ENCODE measurements at places on chromosomes 6 and 20.

GRCh38 chr6:137352859-137353258 is 133.7 kb upstream of the IFNGR1 start:
- no peak for DNase-seq

DNA sequence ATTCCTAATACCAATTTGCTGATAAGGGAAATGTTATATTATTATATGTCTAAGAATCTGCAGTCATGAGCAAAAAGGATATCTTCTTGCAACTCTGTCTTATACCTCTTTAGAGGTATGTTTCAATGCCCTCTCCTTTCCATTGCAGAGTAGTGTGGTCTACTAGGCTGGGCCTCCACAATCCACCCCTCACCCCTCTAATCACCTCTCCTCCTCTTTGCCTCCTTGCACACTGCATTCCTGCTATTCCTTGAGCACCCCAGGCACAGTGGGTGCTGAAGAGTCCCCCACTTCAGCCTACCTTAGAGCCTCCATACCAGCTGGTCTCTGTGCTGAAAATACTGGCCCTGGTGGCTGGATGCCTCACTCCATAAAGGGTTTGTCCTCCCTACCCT is 26.9 kb downstream of the ARMC2 start:
- DNase-seq, result no peak

DNA sequence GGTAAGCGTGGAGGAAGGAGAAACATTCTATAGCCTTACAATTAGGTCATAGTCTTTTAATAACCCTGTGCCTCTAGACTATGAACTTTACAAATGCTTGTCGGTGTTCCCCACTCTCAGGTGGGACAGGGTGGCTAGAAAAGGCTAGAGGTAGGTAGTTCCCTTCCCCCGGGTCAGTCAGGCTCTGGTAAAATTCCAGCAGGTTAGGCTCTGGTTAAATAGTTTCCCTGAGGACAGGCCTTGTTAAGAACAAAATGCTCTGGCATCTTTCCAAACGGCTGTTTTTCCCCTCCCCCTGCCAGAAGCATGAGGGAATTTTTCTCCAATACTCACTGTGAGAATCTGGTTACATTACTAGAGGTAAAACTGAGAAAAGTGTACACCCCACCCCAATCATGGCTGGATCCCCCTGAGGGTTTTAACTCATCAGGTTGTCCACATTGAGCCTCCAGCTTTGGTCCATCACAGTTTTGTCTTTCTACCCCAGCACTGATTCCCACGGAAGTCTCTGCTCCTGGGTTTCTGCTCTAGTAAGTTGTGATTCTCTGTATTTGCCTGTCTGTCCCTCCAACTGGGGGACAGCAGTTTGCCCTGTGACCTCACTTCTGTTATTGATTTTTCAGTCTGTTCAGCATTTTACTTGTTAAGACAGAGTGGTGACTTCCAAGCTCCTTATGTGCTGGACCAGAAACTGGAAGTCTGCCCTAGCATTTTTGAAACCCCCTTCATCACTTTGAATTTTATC is 84.7 kb upstream of the ADGRF1 start:
- DNase-seq, result no peak

GRCh38 chr6:76420094-76420493 is 347.6 kb upstream of the IMPG1 start:
- DNase-seq, result no peak

DNA sequence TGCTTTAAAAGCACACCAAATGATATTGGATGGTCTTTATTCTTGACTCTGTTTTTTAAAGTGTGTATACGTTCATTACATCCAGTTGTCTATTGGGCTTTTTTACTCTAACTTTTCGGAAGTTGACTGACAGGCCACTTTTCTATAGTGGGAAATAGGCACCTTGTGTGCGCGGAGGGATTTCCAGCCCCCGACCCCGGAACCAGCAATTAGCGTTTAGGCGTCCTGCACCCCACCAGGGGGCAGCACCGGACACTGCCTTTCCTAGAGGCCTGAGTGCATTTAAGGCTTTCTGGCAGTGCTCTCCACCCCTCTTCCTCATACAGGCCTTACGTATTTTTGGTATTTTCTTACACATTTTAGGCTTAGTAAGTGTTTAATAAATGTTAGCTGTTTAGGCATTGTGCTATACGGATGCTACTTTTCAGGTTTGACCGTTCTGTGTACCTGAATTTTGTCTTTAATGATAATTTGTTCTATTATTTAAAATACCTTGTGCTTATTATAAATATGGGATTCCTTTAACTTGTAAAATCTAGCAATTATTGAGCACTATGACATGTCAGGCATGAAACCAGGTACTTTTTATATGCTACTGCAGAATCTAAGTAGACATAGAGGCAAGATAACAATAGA is 231.8 kb downstream of the BCKDHB start:
- no peak for DNase-seq

DNA sequence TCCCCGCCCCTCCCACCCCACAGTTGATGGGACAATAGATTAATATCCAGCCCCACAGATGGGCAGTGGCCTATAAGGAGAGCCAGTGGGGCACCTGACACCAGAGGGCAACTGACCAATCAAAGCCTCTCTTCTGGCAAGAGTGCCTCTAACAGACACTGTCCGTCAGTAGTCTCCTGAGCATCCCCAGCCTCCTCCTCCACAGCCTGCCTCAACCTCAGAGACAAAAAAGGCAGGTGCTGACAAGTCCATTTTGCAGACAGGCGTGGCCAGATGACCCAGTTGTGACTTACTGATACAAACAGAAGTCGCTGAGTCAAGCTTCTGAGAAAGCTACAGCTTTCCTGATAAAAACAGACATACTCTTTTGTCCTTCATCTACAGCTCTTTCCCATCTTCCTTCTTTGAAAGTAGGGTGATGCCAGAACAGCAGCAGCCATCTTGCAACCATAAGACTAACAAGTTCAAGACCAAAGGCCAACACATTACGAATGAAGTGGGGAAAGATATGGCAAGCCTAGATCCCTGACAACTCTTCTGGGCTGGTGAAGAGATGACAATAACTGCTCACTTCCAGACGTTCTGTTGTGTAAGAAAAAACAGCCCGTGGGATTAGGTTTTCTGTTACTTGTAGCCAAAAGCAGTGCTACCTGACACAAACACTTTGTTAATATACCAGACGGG is 12.3 kb downstream of the PPIL1 start:
- DNase-seq, result no peak

DNA sequence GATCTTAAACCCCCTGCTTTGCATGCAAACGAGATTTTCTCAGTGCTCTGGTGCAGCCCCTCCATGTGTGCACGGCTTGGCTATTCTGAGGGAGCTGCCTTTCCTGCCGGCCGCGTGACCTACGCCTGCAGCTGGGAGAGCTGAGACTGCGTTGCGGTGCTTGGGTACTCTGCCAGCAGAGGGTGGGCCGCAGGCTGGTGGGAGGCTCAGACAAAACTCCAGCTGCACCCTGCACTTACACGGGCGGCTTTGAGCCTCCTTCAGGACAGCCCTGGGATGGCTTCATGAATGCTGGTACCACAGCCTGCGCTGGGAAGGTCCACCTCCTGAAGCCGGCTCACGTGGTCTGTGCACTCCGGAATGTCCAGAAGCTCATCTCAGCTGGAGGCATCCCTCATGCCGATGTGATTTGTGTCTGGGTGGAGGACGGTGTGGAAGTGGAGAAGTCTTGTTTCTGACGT is 223.7 kb downstream of the DLL1 start:
- DNase-seq, result no peak

DNA sequence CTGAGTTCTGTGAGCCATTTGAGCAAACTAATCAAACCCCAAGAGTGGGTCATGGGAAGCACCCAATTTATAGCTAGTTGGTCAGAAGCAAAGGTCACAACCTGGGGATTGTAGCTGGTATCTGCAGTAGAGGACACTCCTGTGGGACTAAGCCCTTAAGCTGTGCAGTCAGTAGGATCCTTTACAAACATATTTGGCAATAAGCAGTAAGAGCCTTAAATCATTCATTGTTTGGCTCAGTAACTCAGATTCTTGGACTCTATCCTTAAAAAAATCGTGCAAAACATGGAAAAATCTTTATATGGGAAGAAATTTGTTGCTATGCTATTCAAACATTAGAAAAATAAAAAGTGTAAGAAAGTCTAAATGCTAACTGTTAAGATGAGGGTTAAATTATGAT is 29.9 kb downstream of the FRK start:
- DNase-seq, result no peak

DNA sequence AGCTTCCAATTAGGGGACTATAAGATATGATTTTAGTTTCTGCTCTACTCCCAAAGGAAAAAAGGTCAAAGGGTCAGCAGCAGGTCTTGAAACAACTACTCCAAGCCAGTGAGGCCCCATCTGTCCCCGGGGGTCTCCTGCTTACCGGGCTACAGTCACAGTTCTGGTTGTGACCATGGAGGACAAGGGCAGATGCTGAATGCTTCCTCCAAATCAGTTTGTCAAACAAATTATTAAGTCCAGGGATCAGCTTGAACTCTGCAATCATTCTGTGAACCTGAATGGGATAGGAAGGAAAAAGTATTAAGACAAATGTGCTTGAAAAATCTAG is 60.2 kb downstream of the MYH7B start:
- DNase-seq, result no peak

- no peak for DNase-seq
These were observed 83.7 kb downstream of the STXBP5 start for GRCh38 chr6:147287869-147288271.

DNA sequence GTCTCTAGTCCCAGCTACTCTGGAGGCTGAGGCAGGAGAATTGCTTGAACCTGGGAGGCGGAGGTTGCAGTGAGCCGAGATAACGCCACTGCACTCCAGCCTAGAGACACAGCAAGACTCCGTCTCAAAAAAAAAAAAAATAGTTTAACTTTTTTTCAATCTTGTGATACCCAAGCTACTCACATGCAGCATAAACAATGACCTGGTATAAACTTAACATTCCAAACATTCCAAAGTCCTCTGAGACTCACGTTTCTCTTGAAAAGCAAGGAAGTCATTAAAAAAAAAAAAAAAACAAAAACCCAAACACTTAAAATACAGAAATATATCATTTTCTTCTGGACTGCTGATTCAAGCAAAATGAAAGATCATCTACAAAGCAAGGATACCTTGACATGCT is 14.3 kb downstream of the CRNKL1 start:
- no peak for DNase-seq

- no peak for DNase-seq
These were observed 83.2 kb downstream of the TIAM2 start for GRCh38 chr6:155078331-155078745.

GRCh38 chr20:37681384-37682112 is 12.3 kb upstream of the CTNNBL1 start:
- DNase-seq, result no peak

- no peak for DNase-seq
These were observed 379.7 kb downstream of the CDH4 start for GRCh38 chr20:61631751-61632150.

DNA sequence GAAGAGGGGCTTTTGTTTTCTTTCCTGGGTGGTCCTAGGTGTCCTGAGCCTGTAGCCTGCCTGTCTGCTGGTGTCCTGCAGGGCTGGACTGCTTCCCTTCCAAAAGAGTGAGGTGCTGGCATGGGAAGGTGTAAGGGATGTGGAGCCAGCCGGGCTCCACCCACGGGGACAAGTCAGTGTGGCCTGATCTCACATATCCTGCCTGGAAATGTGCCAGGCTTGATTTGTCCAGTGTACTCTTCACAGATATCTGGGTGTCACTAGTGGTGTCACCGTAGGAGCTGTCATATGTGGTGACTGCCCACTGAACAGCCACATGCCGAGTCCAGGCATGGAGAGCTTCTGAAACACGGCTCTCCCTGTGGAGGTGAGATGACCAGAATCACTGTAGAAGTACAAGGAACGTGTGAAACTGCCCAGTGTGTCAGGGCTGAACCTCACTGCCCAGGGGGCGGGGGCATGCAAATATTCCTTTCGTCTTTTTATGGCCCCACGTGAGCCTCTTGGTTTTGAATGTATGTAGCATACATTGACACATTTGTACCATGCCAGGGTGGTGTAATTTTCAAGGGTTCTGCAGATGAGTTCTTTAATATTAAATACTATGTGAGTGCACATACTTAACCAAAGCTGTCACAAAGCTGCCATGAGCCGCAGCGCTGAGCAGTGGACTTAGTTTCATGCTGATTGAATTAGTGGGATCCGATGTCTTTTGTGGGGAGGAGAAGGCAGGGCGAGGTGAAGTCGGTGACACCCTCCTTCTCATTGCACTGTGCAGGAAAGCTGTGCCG is 55.8 kb downstream of the CDH4 start:
- DNase-seq, result no peak

DNA sequence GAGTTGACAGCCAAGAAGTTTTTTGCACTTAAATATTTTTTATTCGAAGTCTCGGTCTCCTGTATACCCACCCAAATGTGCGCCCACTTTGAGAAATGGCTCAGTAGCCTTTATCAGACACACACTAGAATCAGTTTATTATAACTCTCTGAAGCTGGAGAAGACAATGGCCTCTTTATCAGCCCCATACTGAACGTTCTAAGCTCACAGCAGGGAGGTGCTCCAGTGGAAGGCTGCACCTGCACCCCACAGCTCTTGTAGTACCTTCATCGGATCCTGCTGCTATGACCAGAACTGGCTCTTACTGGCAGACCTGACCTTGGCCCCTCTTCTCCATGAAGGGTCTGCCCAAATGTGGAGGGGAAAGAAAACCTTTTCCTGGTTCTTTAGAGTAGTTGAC is 165.0 kb upstream of the SCGN start:
- DNase-seq, result no peak

DNA sequence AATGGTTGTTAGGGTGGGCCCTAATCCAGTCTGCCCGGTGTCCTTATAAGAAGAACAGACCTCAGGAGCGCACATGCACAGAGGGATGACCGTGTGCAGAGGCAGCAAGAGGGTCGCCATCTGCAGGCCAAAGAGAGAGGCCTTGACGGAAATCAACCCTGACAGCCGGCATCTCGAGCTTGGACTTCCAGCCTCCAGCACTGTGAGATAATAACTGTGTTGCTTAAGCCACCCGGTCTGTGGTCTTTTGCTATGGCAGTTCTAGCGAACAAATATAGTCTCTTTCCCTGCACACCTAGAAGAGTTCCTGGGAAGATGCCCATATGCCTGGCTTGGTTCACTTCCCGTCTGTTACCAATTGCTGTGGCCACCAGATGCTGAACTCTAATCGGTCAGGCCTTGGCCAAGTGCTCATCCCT is 35.3 kb upstream of the PTGIS start:
- DNase-seq, result no peak

- no peak for DNase-seq
These were observed 17.3 kb upstream of the ID1 start for GRCh38 chr20:31587545-31588389.

GRCh38 chr6:51855310-51856082 is 231.9 kb downstream of the PKHD1 start:
- no peak for DNase-seq

GRCh38 chr6:130754786-130755367 is 72.3 kb upstream of the SMLR1 start:
- no peak for DNase-seq
